H1 (cell line): ENCODE measurements at places on chromosomes 11 and 22. TPM values are rescaled to one million over a fixed set of nuclear protein-coding genes. Genes with fewer than 3 reads are reported as not detected.

OR5L1 gene
- total RNA-seq = not detected in 2 replicates

TIMP3 gene
- total RNA-seq = 4.7 and 4.8 TPM in 2 replicates

IL17RA gene
- total RNA-seq = 7.1 and 9.9 TPM in 2 replicates

MYBPC3 gene
- not detected in 2 replicates for total RNA-seq

DNA sequence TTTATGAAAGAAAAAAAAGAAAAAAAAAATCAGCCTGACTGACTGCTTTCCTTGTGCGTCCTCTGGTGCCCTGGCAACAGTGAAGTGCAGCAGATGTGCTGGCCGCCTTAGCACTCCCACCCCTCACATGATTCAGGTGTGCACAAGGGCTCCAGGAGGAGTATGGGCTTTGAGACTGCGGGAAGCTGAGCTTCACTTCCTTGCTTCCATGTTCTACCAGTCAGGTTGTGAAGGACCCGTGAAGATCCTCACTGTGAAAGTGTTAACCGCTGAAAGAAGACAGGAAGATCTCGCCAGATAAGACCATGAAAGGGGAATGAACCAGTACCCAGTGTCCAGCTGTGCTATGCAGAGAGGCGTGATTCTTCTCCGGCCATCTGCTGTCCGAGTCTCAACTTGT, 48.2 kb downstream of the HIRA start:
- H3K4me3 ChIP-seq = no peak overlapping the region
- DNase-seq = no peak
- peaks cover 55% of the 10 kb centered on the region for H3K36me3 ChIP-seq
- H3K27ac ChIP-seq = no peak overlapping the region
- H3K27me3 ChIP-seq = no peaks in the 10 kb centered on the region

- H3K4me3 ChIP-seq = no peak overlapping the region
- no peaks in the 10 kb centered on the region for H3K36me3 ChIP-seq
- H3K27ac ChIP-seq = no peak overlapping the region
- DNase-seq = no peak
Observed at GRCh38 chr22:27251563-27251962, 550.0 kb downstream of the MN1 start.

DNA sequence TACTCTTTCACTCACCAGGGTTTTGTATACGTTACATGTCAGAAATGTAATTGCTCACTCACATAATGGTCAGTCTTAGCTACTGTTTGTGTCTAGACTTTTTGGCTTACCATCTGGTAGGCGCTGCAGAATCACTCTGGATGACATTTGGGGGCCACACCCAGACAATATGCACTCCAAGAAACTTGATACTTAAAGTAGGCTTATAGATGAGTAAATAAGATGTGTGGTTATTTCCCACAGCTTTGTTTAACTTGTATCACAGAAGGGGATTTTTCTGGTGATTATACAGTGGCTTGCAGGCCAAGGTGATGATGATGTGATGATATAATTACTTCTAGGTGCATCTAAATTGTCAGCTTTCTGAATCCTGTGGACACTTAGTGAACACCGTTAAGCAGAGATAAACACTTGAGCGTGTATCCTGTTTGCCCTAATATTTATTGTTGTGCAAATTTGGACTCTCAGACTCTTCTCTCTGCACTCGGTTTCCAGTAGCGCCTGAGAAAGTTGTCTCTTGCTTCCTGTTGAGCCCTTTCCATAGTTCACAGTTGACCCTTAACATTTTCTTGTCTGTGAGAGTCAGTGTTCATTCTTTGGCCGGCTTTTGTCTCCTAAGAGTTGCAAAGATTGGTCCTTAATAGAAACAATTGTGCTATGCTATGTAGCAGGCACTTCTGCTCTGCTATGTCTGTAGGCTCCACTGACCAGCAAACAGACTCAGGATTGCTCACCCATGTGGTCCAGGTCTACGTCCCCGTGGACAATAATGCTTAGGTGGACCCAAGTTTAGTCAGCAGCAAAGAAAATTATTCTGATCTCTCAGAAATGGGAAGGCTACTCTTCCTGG, 89.3 kb downstream of the PRR5L start:
- H3K27ac ChIP-seq = no peak overlapping the region
- no peaks in the 10 kb centered on the region for H3K4me1 ChIP-seq
- no peaks in the 10 kb centered on the region for H3K36me3 ChIP-seq
- no peak for DNase-seq
- H3K27me3 ChIP-seq = peaks cover 1% of the 10 kb centered on the region
- no peak overlapping the region for H3K4me3 ChIP-seq

GRCh38 chr11:128772814-128773213, 78.9 kb downstream of the FLI1 start:
- no peaks in the 10 kb centered on the region for H3K36me3 ChIP-seq
- H3K27me3 ChIP-seq = peaks cover 5% of the 10 kb centered on the region
- no peak for DNase-seq
- H3K4me3 ChIP-seq = no peak overlapping the region

GRCh38 chr11:11211186-11211585, 141.9 kb downstream of the CSNK2A3 start:
- no peak overlapping the region for H3K27ac ChIP-seq
- H3K4me1 ChIP-seq = no peaks in the 10 kb centered on the region
- no peaks in the 10 kb centered on the region for H3K27me3 ChIP-seq
- no peak for DNase-seq

DNA sequence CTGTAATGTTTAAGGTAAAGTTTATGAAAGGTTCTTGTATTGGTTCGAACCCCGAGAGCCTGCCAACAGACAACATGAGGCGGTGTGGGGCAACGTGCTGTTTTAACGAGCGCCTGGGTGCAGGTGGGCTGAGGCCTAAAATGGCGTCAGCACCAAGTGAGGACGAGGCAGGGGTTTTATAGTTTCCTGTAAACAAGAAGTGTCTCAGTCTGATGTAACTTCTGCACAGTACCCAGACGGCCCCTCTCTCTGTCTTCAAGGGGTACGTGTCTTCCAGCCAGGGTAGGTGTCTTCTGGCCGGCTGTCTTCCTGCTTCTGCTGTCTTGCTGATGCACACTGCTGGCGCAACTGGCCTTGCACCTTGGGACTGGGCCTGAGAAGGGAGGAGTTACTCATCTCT, 2.7 kb downstream of the PPFIBP2 start:
- H3K4me3 ChIP-seq = no peak overlapping the region
- H3K4me1 ChIP-seq = peaks cover 9% of the 10 kb centered on the region
- peaks cover 16% of the 10 kb centered on the region for H3K27me3 ChIP-seq
- DNase-seq = no peak
- H3K36me3 ChIP-seq = no peaks in the 10 kb centered on the region
- no peak overlapping the region for H3K27ac ChIP-seq

GRCh38 chr11:95542868-95543551, 246.6 kb downstream of the FAM76B start:
- no peak overlapping the region for H3K4me3 ChIP-seq
- DNase-seq = no peak
- no peaks in the 10 kb centered on the region for H3K4me1 ChIP-seq
- H3K27ac ChIP-seq = no peak overlapping the region

DNA sequence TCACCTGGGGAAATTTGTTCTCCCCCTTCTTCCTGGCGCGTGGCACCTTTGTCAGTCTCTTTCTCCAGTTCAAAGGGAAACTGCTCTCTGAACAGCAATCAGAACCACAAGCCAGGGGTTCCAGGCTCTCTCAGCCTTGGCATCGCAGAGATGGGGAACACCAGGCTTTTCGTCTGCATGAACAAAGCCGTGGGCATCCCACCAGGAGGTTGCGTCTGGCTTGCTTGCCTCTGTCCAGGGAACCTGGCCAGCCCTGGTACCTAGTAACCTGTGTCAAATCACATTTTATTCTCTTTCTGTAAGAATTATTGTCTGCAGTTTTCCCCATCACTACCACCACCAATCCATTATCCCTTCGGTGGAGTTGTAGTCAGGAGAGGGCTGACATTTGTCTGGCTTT, 107.0 kb downstream of the WNT7B start:
- H3K27me3 ChIP-seq = peaks cover 51% of the 10 kb centered on the region
- no peaks in the 10 kb centered on the region for H3K36me3 ChIP-seq
- no peak for DNase-seq
- no peak overlapping the region for H3K27ac ChIP-seq

- H3K4me3 ChIP-seq = peak overlapping the region; percentile 14; the same call in 1 of the 2 replicates
- no peaks in the 10 kb centered on the region for H3K27me3 ChIP-seq
- H3K27ac ChIP-seq = peak overlapping the region; percentile 9; the same call in 1 of the 2 replicates
- H3K36me3 ChIP-seq = no peaks in the 10 kb centered on the region
- H3K4me1 ChIP-seq = peaks cover 21% of the 10 kb centered on the region
Observed at GRCh38 chr11:133951327-133952198, 5.2 kb downstream of the IGSF9B start.
